Smooth muscle cell of bladder (primary cell): ENCODE measurements at places on chromosomes 7 and 10. TPM values are rescaled to one million over a fixed set of nuclear protein-coding genes. Genes with fewer than 3 reads are reported as not detected.

ZEB1 gene
- total RNA-seq, result 144 and 188 TPM in 2 replicates

RNF133 gene
- total RNA-seq, result 0.14 and 0.18 TPM in 2 replicates

SRGN gene
- total RNA-seq, result 36.7 and 87.9 TPM in 2 replicates

TAS2R3 gene
- total RNA-seq, result 0.85 and 1.8 TPM in 2 replicates

GHRHR gene
- not detected in 2 replicates for total RNA-seq

HERPUD2 gene
- 21.6 and 29.7 TPM in 2 replicates for total RNA-seq

LIPN gene
- total RNA-seq, result not detected in 2 replicates

TPST1 gene
- 210 and 329 TPM in 2 replicates for total RNA-seq

SH3PXD2A gene
- 14.8 and 19.7 TPM in 2 replicates for total RNA-seq

CYP17A1 gene
- not detected in 2 replicates for total RNA-seq

CFAP43 gene
- total RNA-seq, result 0.09 and 0.14 TPM in 2 replicates

CTAGE6 gene
- total RNA-seq, result 0.28 and 0.55 TPM in 2 replicates

PPP1R3C gene
- total RNA-seq, result 146 and 190 TPM in 2 replicates

TRIL gene
- total RNA-seq, result 0.71 and 1.3 TPM in 2 replicates

ASZ1 gene
- not detected in 2 replicates for total RNA-seq
